Kidney (tissue), 22 donors: ENCODE measurements at places on chromosomes 2 and 18.

DNA sequence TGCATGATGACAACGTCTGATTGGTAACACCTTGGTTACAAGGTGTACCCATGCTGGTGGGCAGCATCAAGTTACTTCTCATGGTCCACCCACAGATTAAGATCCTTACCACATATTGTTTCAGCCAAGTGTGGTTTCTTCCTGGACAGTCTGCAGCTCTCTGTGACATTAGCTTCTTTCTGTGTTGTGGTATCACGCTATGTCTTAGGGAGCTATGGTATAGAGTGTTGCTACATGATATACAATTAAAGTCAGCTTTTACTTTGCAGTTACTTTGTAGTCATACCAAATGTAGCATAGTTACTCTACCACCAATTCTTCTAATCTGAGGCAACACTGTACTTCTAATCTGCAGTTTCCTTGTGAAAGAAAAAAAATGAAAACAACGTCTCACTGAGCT lies 48.8 kb downstream of the ZCCHC2 start:
- DNase-seq: no peak

- DNase-seq: no peak
Observed at GRCh38 chr2:192098814-192099491, 95.8 kb downstream of the TMEFF2 start.

GRCh38 chr2:237691908-237692600 lies 64.7 kb downstream of the LRRFIP1 start:
- DNase-seq: peak; percentile 96

DNA sequence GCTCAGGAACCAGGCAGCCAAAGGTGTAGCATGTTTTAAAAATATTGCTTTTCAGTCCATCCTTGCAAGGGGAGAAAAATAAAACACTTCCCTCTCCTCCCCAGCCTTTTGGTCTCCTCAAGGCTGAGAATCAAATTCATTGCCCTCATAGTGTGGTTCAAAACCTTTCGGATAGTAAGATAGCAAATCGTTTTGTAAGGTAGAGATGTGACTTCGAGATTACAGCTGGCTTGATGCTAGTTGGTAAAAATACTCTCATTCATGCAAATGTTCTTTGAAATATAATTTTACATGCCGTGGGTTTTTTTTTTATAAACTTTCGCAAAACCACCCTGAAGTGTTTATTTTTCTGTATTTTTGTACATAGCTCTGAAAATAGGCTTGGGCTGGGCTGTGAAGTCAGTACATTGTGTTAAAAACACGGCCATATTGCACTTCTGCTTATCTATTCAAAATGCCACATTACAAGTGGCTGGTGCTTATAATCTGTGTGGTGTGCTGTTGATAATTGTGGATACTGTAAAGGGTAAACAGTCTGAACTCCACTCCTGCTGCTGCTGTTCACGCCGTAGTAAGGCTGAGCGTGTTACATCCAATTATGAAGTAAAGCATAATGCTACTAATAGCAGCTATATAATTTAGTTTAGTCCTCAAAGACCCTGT lies 172.0 kb upstream of the SIX3 start:
- DNase-seq: no peak

DNA sequence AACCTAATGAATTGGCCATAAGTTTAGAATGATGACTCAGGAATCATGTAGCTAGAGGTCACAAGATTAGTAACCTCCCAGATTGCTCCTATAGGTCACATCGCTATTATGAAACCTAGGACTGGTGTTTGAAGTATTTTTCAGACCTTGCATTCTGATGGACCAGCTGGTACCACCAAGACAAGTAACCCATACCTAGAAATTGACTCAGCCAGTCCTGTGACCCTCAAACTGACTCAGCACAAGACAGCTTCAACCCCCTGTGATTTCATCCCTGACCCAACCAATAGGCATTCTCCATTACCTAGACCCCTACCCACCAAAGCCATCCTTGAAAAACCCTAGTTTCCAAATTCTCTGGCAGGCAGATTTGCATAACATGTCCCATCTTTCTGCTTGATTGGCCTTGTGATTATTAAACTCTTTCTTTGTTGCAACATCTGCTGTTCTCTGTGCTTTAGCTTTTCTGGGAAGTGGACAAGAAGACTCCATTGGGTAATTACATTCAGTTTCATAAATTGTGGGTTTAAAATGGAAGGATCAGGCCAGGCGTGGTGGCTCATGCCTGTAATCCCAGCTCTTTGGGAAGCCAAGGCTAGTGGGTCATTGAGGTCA lies 254.9 kb downstream of the IRS1 start:
- DNase-seq: no peak
